ENCODE measurements at places on chromosomes 6 and 20.

DNA sequence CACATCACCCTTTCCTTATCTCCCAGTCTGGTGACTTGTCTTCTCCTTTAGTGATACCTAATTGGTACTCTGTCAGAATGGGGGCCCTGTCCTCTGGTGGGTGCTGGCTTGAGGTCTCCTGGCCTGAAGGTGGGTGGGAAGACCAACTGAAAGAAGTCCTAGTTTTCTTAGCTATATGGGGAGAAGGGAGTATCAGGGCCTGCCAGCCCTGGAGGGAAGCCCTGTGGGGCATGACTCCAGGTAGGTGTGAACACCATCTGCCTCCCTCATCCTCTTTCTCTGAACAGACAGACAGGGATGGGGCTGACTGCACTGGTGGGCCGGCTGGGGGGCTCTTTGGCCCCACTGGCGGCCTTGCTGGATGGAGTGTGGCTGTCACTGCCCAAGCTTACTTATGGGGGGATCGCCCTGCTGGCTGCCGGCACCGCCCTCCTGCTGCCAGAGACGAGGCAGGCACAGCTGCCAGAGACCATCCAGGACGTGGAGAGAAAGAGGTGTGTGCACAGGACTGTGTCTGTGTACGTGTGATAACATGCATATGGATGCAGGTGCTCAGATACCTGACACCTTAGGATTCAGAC lies 4.8 kb downstream of the CRIP3 start:
- no peak for DNase-seq

GRCh38 chr6:27795697-27796494 lies 116.3 kb downstream of the OR2B2 start:
- DNase-seq, result no peak

DNA sequence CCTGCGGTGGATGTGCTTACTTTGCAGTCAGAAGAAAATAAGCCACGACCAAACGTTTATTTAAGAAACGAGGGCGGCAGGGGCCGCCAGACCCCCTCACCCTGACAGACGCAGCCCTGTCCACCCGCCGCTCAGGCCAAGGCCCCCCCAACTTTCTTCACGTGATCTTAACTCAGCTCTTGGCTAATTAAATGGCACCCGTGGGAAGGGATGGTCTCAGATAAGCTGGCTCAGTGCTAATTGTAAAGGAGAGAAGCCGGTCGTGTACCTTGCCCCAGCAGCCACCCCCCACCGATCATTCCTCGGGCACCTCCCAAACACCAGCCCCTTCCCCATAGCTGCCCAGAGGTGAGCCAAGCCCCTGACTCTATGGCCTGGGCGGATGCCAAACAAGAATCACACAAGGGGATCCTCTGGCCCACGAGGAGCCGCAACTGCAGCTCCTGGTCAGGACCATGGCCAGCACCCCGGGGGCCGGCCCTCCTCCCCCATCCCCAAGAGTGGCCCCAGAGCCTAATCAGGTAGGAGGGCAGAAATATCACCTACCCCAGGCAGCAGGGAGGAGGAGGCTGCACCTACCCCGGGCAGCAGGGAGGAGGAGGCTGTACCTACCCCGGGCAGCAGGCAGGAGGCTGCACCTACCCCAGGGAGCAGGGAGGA lies 11.2 kb downstream of the KCNQ2 start:
- no peak for DNase-seq

GRCh38 chr20:1689721-1690120 lies 32.1 kb upstream of the SIRPG start:
- no peak for DNase-seq

- DNase-seq, result no peak
Observed at GRCh38 chr20:43541214-43541613, 17.6 kb upstream of the SGK2 start.

DNA sequence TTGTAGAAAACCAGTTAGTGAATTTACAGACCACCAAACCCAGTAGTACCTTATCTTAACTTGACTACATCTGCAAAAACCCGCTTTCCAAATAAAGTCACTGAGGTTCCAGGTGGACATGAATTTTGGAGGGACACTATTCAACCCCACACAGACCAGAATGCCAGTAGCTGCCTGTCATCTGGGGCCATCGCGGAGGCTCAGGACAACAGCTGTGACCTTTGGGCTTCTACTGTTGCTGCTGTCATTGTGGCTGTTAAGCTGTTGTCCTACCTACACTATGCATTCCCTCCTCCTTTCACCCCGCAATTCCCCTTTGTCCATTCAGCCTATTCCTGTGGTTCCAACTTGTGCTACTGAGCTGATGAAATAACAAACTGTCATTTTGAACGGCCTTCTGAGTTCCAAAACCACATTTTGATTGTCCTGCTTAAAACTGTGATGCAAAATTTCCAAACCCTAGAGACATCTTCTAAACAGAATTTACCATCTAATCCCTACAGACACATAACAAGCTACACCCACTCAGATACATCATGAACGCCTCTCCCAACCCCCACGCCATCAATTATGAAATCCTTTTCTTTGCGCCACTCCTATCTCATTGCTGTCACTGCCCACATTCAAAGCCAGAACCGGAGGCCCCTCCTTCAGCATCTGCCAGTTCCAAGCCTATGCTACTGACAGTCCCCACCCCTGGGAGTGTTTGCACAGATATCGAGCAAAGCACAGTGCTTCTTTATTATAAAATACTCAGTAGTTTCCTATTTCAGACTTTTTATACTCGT lies 125.0 kb downstream of the C6orf118 start:
- no peak for DNase-seq

DNA sequence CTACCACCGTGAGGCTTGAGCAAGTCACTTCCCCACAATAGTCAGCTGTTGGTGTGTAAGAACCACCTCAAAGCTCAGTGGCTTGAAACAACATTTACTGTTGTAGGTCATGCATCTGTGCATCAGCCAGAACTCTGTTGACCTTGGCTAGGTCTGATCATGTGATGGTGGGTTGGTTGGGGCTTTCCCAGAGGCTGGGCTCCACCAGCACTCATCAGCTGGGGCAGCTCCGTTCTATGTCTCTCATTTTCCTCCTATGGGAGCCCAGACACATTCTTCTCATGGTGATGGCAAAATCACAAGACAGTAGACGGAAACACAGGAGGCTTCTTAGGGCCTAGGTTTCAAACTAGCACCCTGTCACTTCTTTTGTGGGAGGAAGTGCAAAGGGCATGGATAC lies 42.8 kb upstream of the PSMF1 start:
- DNase-seq, result no peak

DNA sequence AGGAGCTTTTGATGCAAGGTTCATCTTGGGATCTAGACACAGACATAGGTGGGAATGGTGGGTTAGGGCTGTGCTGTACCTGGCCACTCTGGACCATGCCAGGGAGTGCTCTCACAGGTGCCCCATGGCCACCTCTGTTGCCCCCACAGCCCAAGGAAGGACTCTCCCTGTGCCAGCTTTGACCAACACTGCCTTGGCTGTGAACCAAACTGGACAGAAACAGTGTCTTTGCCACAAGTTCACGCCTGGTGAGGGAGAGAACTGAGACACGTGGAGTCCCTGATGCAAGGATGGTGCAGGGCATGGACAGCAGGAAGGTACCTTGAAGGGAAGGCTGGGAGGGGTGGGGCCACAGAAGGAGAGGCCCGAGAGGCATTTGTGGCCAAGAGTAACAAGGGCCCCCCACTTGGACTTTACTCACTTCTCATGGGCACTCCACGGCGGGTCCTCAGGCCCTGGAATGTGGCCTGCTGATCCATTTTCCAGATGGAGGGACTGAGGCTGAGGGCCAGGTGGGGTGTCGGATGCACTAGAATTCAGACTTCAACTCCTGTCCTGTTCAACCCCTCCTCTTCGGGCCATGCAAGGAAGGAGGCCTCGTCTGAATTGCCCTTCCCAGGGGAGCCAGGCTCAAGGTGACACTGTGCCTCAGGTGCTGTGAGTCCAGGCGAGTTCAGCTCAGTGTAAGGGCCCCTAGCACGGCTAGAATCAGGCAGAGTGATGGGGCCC lies 103.3 kb downstream of the YTHDF1 start:
- no peak for DNase-seq

DNA sequence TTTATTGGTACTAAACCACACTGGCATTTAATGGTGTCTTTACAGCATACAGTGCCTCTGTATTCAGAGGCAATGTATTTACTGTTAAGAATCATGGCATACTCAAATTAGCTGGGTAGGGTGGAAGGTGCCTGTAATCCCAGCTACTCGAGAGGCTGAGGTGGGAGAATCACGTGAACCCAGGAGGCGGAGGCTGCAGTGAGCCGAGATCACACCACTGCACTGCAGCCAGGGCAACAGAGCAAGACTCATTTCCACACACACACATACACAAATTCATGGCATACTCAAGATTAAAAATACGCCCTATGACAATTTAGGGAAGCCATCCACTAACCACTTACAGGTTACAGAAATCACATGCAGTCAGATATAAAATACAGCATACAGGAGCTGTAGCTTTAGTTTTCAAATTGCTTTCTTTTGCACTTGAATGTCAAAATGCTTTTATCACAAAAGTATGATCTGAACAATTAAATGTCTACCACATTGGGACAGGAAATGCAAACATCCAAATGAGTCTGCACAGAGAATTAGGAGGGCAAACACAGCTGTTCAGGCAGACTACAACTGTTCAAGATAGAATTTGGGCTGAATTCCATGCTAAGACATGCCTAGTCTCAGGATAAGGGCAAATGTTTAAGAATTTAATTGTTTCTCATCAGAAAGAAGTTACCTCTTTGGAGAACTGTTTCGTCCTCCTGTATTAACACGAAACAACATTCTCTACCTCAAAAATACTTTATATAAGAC lies 36.4 kb downstream of the CSNK2A1 start:
- no peak for DNase-seq

- DNase-seq, result no peak
Observed at GRCh38 chr6:79184641-79185040, 49.8 kb downstream of the HMGN3 start.

DNA sequence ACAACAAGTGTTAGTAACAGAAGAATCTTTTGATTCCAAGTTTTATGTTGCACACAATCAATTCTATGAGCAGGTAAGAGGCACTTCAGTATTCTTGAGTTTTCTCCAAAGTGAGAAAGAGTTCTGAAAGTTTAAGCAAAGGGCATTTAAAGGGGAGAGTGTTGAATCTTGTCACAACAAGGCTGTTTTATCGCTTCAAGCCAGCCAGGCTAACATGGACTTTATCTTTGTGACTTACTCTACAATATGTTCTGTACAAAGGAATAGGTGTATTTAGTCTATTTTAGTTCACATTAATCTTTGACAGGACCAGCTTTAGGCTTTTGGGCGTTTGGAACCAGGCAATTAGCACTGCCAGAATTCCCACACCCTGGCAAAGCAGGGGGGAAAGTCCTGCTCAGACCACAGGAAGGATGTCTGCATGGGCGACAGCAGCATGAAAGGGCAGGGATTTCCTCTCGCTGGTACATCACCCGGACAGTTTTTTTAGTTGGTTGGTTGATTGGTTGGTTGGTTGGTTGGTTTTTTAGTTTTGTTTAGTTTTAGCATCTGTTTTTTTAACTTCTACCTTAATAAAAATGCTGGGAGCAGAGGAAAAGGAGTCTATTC lies 395.4 kb upstream of the SOX4 start:
- no peak for DNase-seq

DNA sequence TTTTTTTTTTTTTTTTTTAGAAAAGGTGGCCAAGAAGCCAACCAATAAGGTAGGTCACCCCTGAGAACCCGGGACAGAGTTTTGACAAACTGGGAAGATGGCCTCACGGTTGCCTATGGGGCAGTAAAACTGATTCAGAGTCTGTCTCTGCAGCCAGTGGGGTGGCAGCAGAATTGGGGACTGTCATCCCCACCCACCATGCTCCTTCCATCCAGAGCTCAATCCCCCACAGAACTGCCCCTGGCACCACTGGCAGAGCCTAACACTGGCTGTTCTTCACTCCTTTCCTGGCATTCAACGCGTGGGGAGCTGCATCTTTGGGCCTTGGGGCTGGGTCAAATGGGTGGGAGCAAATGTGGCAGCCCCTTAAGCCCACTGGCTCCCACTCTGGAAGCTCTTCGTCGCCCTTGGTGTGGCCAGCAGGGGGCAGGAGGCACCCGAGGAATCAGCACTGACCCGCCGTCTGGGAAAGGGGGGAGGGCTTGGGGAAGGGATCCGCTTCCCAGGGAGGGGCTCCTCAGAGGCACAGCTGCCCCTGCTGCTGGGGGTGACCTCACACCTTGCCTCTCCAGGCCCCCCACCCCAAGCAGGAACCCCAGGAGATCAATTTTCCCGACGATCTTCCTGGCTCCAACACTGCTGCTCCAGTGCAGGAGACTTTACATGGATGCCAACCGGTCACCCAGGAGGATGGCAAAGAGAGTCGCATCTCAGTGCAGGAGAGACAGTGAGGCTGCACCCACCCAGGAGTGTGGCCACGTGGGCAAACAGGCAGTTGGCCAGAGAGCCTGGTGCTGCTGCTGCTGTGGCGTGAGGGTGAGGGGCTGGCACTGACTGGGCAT lies 10.4 kb downstream of the CD40 start:
- peak; percentile 23 for DNase-seq

DNA sequence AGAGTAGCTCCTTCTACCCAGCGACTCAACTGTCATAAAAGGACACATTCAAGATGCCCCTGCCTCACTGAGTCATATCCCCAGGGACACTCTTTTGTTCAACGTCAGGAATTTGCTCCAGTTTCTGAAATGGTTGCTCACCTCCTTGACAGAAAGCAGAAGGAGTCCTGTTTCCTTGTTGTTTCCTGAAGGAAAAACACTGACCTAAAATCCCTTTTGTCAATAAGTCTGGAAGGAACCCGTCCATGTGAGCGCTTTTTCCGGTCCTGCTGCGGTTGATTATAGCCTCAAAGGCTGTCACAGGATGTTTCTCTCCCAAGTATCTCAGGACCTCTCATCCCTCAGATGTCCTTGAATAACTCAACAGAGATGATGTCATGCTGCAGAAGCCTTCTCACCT lies 113.6 kb upstream of the PLEKHG1 start:
- no peak for DNase-seq

DNA sequence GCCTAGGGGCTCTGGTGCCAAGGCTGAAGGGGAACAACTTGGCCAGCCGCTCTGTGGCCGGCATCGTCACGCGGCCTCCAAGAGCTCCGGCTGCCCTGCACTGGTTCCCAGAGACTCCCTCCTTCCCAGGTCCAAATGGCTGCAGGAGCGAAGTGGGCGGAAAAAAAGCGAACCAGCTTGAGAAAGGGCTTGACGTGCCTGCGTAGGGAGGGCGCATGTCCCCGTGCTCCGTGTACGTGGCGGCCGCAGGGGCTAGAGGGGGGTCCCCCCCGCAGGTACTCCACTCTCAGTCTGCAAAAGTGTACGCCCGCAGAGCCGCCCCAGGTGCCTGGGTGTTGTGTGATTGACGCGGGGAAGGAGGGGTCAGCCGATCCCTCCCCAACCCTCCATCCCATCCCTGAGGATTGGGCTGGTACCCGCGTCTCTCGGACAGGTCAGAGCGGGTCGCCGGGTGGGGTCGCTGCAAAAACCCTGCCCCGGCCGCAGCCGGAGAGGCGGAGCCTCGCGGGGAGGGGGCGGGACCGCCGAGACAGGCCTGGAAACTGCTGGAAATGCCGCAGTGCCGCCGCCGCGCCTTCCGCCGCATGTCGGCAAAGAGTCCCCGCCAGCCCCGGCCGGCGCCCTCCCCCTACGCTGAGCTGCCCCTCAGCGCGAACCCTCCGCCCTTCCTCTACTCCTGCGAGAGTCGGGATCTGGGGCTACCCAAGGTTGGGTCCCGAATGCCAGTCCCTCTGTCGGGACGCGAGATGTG lies 814 bp upstream of the HSP90AB1 start:
- peak; percentile 29 for DNase-seq
